ENCODE measurements at places on chromosomes 3 and 15.

GRCh38 chr3:156614642-156615511 is 59.5 kb upstream of the TIPARP start:
- H3K27ac ChIP-seq, result no peak overlapping the region
- no peaks in the 10 kb centered on the region for H3K36me3 ChIP-seq
- H3K4me1 ChIP-seq, result no peaks in the 10 kb centered on the region
- no peaks in the 10 kb centered on the region for H3K27me3 ChIP-seq
- no peak for DNase-seq

DNA sequence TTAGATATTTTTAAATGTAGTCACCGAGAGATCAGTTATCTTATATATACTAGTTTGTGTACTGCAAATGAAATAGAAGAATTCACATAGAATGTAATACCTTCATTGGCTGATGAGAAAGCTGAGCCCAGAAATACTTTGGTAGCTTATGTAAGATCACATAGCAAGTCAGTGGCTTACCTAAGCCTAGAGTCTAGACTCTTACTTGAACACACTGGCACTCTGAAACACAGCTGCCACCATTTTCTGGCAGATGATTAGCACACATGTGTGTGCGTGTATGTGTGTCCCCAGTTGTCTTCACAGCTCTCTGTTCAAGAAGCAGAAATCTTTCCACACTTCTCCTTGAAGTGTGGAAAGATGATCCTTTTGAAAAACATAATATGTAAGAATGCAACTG is 124.3 kb downstream of the NEO1 start:
- H3K27me3 ChIP-seq, result no peaks in the 10 kb centered on the region
- no peak for DNase-seq
- no peaks in the 10 kb centered on the region for H3K4me1 ChIP-seq
- no peak overlapping the region for H3K4me3 ChIP-seq
- peaks cover 20% of the 10 kb centered on the region for H3K36me3 ChIP-seq

DNA sequence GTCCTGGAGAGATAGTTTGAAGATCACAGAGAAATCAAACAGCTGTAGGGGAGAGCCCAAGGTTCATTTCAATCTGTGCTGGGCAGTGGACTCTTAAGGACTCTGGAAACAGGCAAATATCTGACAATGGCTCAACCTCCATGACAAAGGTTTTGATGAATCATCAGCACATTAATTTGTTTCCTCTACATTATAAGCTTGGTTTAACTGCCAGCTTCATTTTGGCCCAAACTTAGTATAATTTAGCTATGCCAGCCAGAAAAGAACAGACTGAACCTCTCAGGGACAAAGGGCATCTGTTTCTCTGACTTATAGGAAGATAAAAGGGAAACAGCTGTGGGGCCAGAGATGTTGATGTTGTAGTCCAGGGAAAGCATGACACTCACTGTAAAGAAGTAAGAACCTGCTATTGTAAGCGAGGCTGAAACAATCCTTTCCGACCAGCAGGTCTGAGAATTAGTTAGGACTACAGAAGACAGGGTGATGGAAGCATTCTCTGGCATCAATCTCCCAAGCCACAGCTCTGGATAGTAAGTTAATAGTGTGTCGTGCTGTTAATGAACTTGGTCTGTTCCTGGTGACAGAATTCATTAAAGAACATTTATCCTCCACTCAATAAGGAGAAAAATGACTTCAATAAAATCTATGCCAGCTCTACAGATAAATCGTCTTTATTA is 110.1 kb downstream of the KCNMB2 start:
- no peak for DNase-seq
- H3K4me3 ChIP-seq, result no peak overlapping the region
- H3K27me3 ChIP-seq, result no peaks in the 10 kb centered on the region
- H3K36me3 ChIP-seq, result no peaks in the 10 kb centered on the region

- no peak overlapping the region for H3K27ac ChIP-seq
- H3K27me3 ChIP-seq, result no peaks in the 10 kb centered on the region
Measured at GRCh38 chr15:33535135-33535534, 224.4 kb downstream of the RYR3 start.

DNA sequence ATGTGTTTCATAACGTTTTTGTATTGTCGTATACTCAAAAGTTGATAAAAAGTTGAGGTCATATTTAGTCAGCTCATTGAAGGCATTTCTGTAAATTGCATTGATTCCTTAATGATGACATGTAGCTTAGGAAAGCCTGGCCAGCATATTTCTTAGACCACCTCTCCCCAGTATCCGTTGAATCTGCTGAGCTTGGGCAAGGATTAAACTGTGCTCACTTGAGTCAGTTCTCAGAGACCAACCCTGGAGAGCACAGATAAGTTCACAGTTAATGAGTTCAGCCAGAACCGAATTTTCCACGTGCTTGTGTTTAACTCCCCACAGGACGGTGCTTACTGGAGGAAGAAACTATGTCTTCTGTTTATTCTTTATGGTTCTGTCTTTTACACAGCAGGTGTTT is 132.7 kb downstream of the SLC25A26 start:
- H3K36me3 ChIP-seq, result no peaks in the 10 kb centered on the region
- no peak for DNase-seq
- no peaks in the 10 kb centered on the region for H3K4me1 ChIP-seq

- H3K36me3 ChIP-seq, result no peaks in the 10 kb centered on the region
- no peaks in the 10 kb centered on the region for H3K4me1 ChIP-seq
- no peak overlapping the region for H3K27ac ChIP-seq
- H3K4me3 ChIP-seq, result no peak overlapping the region
Measured at GRCh38 chr3:288417-288816, 91.9 kb downstream of the CHL1 start.

GRCh38 chr3:11152301-11152700 is 2.0 kb upstream of the HRH1 start:
- DNase-seq, result no peak
- no peaks in the 10 kb centered on the region for H3K4me1 ChIP-seq
- H3K4me3 ChIP-seq, result no peak overlapping the region
- peaks cover 19% of the 10 kb centered on the region for H3K27me3 ChIP-seq
- no peak overlapping the region for H3K27ac ChIP-seq
- H3K36me3 ChIP-seq, result no peaks in the 10 kb centered on the region

- H3K27me3 ChIP-seq, result no peaks in the 10 kb centered on the region
- H3K36me3 ChIP-seq, result no peaks in the 10 kb centered on the region
- DNase-seq, result no peak
- H3K4me1 ChIP-seq, result peaks cover 6% of the 10 kb centered on the region
- no peak overlapping the region for H3K27ac ChIP-seq
Measured at GRCh38 chr3:193996221-193996620, 139.7 kb upstream of the HES1 start.

DNA sequence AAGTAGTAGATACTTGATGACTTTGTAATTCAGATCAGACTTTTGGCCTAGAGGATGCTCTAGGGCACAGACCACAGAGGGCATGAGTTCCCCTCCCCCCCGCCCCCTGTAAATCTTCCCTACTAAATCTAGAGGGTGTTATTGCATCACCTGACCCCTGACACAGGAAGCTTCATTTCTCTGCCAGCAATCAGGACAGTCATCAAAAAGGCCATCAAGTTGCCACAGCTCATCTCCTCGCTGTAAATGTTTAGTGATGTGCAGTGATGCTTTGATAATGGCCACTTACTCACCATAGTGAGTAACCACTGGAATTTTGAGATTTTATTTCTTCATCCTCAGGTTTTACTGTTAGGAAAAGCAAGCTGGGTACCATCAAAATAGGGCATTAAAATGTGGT is 289.2 kb upstream of the CHRM5 start:
- H3K4me1 ChIP-seq, result no peaks in the 10 kb centered on the region
- H3K36me3 ChIP-seq, result no peaks in the 10 kb centered on the region
- DNase-seq, result no peak
- H3K4me3 ChIP-seq, result no peak overlapping the region

DNA sequence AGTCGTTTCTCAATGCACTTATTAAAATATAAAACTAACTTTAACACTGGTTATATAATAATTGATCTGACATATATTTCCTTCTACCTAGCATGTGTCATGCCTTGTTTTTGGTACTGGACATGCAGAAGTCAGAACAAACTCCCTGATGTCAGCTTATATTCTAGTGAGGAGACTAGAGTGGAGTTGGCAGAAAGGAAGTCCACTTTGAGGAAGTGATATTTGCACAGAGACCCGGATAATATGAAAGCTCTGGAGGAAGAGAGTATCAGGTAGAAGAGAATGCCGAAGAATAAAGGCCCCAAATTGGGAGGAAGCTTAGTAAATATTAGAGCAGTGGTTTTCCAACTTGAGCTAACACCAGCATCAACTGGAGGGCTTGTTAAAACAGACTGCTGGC is 24.6 kb upstream of the ZNF280D start:
- no peak for DNase-seq
- H3K27ac ChIP-seq, result no peak overlapping the region
- H3K4me1 ChIP-seq, result no peaks in the 10 kb centered on the region
- no peaks in the 10 kb centered on the region for H3K36me3 ChIP-seq

DNA sequence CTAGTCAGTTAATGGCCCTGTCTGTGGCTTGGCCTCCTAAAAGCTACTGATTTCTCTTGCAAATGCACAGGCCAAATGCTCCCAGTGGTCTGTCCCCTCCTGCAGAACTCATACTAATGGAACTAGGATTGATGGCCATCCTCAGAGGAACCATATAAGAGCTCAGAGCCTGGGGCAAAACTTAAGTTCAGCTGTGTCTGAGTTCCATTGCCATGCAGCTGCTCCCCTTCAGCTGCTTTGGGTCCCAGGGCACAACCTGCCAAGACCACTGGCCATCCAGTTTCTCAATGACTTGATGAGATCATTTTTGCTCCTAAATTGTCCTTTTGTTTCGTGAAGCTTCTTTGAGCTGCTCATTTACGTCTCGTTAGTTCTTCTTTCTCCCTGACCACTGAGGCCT is 529.5 kb upstream of the TBL1XR1 start:
- no peak overlapping the region for H3K4me3 ChIP-seq
- no peaks in the 10 kb centered on the region for H3K27me3 ChIP-seq
- H3K36me3 ChIP-seq, result no peaks in the 10 kb centered on the region
- no peak overlapping the region for H3K27ac ChIP-seq
- DNase-seq, result no peak

DNA sequence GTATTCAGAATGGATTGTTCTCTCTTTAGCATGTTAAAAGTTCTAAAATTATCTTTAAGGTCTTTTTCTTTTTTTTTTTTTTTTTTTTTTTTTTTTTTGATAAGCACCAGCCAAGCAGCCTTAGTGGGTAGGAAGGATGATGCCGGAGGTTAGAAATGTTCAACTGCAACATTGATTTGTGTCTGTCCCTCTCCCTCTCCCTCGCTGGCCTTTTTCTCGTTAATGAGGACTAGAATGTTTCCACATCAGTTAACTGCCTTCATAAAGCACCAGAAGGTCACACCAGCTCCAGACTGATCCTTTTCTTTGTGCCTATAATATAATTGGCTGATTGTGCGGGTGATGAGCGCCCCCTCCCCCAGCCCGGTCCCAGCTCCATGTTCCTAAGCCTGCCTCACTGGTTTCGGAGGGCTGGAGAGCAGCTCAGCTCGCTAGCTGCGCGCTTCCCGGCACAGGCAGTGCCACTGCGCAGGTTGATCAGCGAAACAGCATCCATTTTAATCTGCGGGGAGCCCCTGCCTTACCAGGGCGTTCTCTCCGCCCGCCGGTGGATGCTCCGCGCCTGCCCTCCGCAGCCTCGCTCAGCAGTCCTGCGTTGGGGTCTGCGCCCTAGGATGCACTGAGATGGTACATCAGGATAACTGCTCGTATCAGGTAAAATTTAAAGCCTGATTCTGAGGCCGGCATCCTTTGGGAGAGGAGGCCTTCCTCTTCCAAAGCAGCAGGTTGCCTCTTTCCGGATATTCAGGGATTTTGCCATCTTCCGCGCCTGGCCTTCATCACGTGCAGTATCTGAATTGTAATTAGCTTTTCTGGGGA is 148.9 kb upstream of the IL12A start:
- H3K27me3 ChIP-seq, result no peaks in the 10 kb centered on the region
- peak within 1 kb of the TSS; percentile 71 for H3K4me3 ChIP-seq
- DNase-seq, result peak; percentile 85
- H3K36me3 ChIP-seq, result no peaks in the 10 kb centered on the region

DNA sequence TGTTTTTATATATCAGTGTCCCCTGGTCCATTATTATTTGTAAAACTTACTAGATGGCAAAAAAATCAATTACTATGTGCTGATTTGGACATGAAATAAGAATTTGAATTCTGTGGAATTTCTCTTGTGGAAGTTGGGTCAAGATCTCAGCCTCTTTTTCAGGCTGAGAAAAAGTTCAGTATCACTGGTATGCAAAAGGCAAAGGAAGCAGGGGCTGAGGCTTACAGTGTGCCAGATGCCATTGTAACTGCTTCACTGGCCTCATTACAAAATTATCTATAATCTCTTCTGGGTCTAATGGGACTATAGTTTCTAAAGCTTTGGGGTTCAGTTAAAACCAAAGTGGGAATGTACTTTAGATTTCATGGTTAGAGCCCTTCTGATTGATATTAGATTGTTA is 125.9 kb upstream of the SLC7A14 start:
- H3K27me3 ChIP-seq, result no peaks in the 10 kb centered on the region
- H3K36me3 ChIP-seq, result no peaks in the 10 kb centered on the region
- no peaks in the 10 kb centered on the region for H3K4me1 ChIP-seq
- H3K27ac ChIP-seq, result no peak overlapping the region
- DNase-seq, result no peak

DNA sequence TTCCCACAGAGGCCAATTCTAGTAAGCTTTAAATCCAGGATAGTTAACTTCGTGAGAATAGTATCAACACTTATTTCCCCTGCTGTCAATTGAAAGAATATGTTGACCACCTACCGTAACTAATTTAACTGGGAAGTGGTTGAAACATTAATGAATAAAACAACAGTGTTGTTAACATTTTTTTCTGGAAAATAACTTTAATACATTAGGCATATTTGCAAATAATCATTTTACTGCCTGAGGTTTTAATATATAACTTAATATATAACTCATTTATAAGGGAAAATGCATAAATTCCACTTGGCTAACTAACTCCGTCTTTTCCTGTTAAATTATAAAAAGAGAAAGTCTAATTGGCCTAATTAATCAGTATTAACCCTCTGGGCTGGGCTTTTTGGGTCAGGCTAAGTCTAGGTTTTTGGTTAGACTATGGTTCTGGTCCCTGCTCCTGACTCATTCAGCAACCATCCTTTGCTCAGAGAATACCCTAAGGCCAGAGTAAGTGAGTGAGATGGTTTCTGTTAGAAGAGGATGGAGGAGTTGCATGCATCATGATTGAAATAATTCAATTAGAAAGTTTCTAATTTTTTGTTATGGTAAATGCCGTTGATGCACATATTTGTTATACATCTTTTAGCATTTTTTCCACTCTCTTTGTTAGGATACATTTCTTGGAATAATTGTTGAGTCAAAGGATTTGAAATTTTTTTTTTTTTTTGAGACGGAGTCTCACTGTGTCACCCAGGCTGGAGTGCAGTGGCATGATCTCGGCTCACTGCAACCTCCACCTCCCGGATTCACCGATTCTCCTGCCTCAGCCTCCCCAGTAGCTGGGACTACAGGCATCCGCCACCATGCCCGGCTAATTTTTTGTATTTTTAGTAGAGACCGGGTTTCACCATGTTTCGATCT is 10.8 kb upstream of the SKIL start:
- no peaks in the 10 kb centered on the region for H3K27me3 ChIP-seq
- no peak overlapping the region for H3K27ac ChIP-seq
- H3K4me1 ChIP-seq, result no peaks in the 10 kb centered on the region
- no peak overlapping the region for H3K4me3 ChIP-seq
- no peaks in the 10 kb centered on the region for H3K36me3 ChIP-seq

- no peak overlapping the region for H3K4me3 ChIP-seq
- DNase-seq, result no peak
- no peak overlapping the region for H3K27ac ChIP-seq
- peaks cover 7% of the 10 kb centered on the region for H3K4me1 ChIP-seq
Measured at GRCh38 chr3:187205683-187206082, 8.4 kb downstream of the RTP1 start.

Data from H9 (cell line).